ENCODE measurements at places on chromosomes 3 and 15.

DNA sequence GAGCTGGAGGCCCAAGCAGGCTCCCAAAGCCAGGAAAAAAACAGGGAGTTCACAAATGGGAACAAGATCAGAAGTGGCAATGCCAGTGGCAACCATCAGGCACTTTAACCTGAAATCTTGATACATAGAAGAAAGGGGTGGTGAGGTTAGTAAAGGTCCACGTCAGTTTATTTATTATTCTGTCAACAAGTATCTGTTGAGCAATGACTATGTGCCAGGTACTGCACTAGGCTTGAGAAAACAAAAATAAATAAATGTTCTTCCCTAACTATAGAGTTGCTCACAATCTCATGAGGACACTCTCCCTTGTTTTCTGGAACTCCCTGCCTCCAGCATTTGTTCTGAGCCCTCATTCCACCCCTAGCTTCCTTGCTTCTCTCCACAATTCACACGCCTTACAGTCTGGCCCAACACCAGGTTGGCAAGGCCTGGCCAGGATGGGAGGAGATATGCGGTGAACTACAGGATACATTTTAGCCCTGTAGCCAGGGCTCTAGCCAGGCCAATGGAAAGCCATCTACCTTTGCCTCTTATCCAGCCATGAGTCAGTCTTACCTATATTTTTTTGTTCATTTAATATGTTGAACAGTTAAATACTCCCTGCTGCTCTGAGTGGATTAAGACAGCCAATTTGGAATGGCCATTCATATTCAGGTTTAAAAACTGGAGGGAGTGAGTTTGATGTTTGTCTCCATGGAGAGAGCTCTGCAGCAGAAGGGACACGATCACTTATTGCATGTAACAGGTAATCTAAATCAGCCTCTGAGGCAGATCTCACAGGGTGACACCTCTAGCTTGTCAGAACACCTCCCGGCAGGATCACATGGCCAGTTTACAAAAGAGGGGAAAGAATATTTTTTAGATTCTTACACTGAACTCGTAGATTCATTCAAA is 161.9 kb upstream of the ATP11B start:
- DNase-seq, result no peak

- DNase-seq, result no peak
These were observed 104.3 kb upstream of the PLXNA1 start for GRCh38 chr3:126878664-126879063.

DNA sequence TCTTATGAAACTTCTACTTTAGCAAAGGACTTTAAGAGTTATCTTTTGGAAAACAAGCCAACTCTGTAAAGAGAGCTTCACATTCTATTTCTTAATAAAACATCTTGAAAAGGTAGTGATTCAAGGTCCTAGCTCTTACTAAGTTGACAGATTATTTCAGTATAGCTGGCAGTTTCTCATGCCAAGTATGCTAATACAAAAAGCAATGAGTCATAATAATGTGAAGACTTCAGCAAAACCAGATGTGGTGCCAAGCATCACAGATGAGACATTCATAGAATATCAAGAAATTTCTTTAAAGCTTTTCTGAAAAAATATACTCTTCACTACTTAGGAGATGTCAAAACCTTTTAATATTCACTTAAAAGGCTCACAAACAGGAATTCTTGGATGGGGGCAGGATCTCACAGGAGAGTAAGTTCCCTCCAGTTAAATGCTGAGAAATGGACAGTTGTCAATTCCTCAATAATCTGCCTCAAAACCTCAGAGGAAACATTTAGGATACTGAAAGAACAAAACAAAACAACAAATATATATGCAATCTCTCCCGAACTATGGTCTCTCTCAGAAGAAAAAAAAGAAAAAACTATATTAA is 45.6 kb downstream of the DCBLD2 start:
- no peak for DNase-seq

DNA sequence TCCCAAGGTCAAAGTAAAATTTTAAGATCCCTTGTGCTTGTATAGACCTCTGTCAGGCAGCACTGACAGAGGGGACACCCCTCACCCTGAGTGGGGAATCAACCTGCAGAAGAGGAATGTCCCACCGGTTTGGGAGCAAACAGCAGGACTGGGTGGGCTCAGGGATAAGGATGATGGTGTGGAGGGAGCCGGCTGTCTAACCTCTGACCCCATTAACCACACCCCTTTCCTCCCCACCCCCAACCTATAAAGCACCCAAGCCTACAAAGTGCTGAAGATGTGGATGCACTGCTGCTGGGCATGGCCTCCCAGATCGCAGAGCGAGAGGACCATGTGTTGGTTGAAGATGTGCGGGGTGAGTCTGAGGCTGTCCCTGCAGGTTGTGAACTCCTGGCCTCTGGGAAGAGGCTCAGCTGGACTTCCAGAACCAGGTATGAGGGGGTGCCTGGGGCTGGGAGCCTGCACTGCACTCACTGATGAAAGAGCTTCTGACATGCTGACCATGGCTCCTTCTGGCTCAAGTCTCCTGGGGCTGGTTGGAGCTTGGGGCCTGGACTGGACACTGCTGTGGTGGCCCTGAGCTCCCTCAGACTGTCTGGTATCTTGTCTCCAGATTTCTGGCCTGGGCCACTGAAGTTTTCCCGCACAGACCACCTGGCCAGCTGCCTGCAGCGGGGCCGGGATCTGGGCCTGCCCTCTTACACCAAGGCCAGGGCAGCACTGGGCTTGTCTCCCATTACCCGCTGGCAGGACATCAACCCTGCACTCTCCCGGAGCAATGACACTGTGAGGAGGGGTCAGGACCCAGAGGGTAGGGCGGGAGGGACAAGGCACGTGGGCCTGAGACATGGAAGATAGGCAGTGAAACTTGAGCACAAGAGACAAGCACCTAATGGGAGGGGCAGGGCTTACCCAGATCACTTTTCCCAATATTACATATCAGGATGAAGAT is 9.3 kb downstream of the DUOX1 start:
- DNase-seq, result no peak

DNA sequence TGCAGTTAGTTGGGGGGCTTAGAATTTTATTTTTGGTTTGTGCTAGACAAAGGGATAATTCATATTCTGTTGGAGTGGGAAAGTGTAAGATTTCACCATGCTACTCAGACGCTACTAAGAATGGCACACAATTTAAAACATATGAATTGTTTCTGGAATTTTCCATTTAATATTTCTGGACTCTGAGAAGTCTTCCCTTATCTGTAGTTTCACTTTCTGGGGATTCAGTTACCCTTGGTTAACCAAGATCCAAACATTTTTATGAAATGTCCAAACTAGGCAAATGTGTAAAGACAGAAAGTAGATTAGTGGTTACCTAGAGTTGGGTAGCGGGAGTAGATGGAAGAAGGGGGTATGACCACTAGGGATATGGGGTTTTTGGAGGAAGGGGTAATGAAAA is 53.1 kb downstream of the TCF12 start:
- DNase-seq, result no peak

- no peak for DNase-seq
These were observed 95.7 kb downstream of the NEDD4 start for GRCh38 chr15:55897560-55898336.

DNA sequence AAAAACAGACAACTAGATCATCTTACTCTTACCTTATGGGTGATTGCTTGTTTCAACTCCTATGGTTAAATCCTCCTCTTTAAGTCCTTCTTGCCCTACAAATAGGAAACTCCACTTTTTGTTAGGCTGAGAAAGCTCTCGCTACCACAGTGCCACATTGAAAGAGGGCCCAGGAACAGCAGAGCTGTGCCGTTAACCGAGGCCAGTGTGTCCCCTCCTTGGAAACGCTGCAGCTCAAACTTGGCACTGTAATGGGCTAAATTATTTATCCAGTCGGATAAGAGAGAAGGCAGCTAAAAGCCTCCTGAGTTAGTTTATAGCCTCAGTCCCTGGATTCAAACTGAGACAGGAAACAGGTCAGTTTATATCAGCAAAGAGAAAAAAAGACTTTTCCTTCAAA is 46.1 kb downstream of the KBTBD12 start:
- no peak for DNase-seq

- no peak for DNase-seq
These were observed 90.4 kb downstream of the SRGAP3 start for GRCh38 chr3:9158865-9159630.

DNA sequence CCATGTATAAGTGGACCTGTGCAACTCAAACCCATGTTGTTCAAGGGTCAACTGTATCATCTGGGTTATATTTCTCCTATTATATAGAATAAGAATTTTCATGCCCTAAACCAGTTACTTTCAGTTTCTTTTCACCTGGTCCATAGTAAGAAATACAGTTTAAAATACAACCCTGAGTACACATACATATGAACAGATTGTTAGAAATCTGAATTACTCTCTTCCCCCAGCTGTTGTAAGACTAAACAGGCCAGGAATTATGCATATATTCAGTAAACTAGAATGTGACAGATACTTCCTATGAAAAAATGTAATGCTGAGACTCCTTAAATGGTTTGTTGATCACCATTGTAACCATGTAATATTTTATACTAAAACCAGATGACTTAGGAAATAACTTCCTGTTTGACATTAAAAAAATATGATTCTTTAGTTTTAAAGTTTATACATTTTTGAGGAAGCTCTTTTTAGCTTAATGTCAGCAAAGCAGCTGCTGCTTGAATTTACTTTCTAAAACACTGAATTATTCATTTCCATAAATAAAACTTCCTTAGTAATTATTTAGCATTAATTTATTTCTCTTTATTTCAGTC is 52.5 kb upstream of the ZCWPW2 start:
- DNase-seq, result no peak

GRCh38 chr15:88622605-88622975 is 1.4 kb downstream of the AEN start:
- DNase-seq, result no peak

GRCh38 chr3:106206146-106206545 is 337.3 kb upstream of the CBLB start:
- no peak for DNase-seq

- no peak for DNase-seq
These were observed 242.0 kb upstream of the MRPL3 start for GRCh38 chr3:131744765-131745164.

DNA sequence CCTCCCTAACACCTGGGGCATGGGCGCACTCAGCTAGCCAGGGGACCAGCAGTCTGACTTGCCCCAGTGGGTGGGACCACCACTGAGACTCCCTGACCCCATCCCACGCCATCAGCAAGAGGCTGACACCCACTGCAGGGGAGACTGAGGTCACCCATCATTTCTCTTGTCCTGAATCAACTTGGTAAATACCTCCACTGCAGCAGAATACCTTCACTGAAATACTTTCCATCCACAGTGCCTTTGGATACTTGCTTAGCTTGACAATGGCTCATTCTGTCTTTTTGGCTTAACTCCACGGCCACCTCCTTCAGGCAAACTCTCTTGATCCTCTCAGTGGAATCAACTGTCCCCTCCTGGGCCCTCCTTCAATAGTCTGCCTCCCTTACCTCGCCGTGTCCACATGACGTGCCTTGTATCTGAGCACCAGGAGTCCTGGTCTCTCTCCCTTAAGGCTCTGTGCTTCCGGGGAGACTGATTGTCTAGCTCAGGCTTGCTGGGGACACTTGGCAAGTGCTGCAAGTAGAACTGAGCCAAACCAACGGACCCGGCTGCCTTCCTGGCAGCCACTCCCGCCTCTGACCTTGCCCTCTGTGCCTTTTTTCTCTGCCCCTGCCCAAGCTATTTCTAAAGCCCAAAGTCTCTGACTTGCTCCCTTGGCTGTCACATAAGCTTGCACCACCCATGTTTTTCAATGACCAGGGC is 119.1 kb downstream of the ADCY5 start:
- DNase-seq, result no peak

DNA sequence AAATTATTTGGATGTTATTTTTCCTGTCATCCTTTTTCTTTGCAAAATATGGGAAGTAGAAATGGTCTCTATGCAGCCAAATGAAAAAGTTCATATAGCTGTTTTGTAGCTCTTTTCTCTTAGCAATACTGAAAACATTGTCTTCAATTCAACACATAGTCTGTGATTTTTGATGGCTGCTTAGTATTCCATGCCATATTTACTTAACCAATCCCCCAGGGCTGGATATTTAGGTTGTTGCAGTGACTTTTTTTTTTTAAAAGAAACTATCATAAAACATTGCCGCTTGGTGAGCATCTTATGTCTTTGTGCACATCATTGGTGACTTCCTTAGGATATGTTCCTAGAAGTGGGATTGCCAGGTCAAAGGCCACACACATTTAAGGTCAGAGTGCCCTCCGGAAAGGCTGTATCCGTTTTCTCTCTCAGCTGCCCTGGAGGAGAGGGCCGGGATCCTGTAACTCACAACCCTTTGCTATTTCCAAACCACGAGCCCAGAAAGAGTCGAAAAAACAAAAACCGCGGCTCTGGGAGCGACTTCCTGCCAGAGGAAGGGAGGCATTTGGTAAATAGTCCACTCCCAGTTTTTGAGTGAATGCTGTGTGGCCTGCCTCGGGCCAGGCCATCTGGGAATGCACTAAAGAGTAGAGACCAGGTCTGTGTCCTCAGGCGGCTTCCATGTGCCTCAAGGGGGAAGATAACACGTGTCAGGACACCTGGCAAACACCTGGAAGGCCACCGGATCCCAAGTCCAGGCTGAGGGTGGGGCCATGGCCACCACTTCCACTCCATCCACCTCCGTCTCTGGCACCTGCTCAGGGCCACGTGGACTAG is 41.9 kb downstream of the SMAD6 start:
- DNase-seq, result no peak

DNA sequence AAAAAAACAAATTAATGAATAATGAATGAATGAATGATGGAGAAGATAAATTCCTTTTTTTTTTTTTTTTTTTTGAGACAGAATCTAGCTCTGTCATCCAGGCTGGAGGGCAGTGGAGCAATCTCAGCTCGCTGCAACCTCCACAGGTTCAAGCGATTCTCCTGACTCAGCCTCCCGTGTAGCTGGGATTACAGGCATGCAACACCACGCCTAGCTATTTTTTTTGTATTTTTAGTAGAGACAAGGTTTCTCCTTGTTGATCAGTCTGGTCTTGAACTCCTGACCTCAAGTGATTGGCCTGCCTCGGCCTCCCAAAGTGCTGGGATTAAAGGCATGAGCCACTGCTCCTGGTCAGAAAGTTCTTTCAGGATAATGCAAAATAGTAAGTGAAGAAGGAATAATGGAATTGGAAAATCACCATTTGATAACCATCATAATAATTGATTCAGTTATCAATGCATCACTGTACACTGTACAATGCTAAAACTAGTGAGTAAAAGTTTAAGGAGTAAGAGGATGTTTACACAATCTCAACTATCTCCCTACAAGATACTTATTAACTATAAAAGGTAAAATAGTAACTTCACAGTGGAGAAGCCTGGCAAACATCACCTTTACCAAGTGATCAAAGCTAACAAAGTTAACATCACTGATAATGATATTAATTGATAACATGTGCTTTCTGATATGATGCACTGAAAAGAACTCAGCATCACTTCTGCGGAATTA is 12.3 kb upstream of the INO80 start:
- DNase-seq, result no peak

DNA sequence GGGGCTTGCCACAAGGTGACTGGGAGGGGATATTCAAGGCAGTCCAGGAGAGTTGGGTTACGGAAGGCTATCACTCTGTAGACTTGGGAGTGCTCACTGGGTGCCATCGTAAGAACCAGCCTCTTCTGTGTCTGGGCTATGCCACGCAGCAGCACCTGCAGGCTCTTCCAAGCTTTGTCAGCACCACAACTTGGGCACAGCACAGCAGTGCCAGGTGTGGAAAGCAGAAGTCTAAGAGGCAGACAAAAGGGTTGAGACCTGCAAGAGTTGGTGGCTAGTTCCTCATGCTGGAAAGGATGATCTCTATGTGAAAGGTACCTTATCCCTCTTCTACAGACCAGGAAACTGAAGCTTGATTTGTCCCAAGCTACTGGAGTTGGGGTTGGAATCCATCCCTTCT is 15.8 kb downstream of the CX3CR1 start:
- DNase-seq, result no peak

Data from stimulated activated CD8-positive, alpha-beta memory T cell treated with anti-CD3 and anti-CD28 coated beads, Interleukin-4, amount 100 ng/mL, for 4 hours (primary cell).